ENCODE measurements at places on chromosomes 6 and 20. TPM values are rescaled to one million over a fixed set of nuclear protein-coding genes. Genes with fewer than 3 reads are reported as not detected.

The ITPA gene
- total RNA-seq: 30.8 TPM

The CST7 gene
- total RNA-seq: not detected

The ROMO1 gene
- total RNA-seq: 437 TPM

The TCF21 gene
- 3.5 TPM for total RNA-seq

The SAPCD1 gene
- total RNA-seq: 0.70 TPM

The STX16 gene
- total RNA-seq: 103 TPM

The TINAG gene
- total RNA-seq: not detected

The ERVFRD-1 gene
- not detected for total RNA-seq

The CCN6 gene
- total RNA-seq: not detected

The HINT3 gene
- total RNA-seq: 9.1 TPM

The SLC22A1 gene
- 0.53 TPM for total RNA-seq

The KCNB1 gene
- 0.12 TPM for total RNA-seq

The ADGB gene
- not detected for total RNA-seq

The PARD6B gene
- total RNA-seq: 0.23 TPM

The TSBP1 gene
- total RNA-seq: not detected

The PRDM1 gene
- total RNA-seq: 2.2 TPM

The MRPL18 gene
- total RNA-seq: 79.1 TPM

The PCSK2 gene
- total RNA-seq: not detected

The SLC4A11 gene
- total RNA-seq: 1.2 TPM

The SIRPD gene
- total RNA-seq: not detected

The OTOR gene
- not detected for total RNA-seq

The FUT9 gene
- not detected for total RNA-seq

The DZANK1 gene
- 1.2 TPM for total RNA-seq

The OR2J3 gene
- total RNA-seq: not detected

The PREX1 gene
- total RNA-seq: 18.7 TPM

The RGS17 gene
- 12.7 TPM for total RNA-seq

The BCKDHB gene
- total RNA-seq: 10.6 TPM

The DEFB115 gene
- not detected for total RNA-seq

The ZSCAN23 gene
- 0.94 TPM for total RNA-seq

All from smooth muscle cell of the coronary artery (primary cell).